ENCODE measurements at places on chromosomes 7 and 10.

DNA sequence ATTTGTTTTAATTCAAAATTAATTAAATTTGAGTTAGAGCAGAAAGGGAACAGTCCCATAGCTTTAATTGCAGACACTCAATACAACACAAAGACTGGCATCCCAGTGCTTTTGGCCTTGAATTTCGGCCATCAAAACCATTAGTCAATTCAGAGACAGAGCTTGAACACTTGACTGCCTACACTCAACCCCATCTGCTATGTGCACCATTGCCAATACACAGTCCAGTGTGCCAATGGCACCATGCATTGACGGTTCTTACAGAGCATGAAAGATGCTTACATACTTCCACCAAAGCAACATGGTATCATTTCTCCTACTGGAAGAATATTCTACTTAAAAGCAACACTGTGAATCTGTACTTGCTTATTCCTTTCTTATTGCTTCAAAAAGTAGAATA, 43.6 kb upstream of the LRRTM3 start:
- DNase-seq = no peak

DNA sequence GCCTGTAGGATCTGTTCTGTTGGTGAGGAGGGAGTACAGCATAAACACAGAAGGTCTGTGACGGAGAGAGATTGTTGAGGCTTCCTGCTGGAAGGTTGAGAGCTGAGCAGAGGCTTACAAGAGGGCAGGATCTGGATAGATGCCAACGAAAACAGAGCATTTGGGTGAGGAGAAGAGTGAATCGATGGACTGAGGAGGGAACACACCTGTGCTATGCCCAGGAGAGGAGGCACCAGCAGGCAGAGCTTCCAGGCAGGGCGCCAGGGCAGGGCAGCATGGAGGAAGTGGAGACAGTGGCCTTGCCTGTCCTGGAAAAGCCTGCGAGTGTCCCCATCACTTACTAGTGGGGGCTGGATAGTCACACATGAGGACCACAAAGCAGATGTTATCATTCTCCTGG, 282.9 kb downstream of the PAXIP1 start:
- DNase-seq = no peak

GRCh38 chr7:16357921-16358320, 63.4 kb downstream of the CRPPA start:
- DNase-seq = no peak

DNA sequence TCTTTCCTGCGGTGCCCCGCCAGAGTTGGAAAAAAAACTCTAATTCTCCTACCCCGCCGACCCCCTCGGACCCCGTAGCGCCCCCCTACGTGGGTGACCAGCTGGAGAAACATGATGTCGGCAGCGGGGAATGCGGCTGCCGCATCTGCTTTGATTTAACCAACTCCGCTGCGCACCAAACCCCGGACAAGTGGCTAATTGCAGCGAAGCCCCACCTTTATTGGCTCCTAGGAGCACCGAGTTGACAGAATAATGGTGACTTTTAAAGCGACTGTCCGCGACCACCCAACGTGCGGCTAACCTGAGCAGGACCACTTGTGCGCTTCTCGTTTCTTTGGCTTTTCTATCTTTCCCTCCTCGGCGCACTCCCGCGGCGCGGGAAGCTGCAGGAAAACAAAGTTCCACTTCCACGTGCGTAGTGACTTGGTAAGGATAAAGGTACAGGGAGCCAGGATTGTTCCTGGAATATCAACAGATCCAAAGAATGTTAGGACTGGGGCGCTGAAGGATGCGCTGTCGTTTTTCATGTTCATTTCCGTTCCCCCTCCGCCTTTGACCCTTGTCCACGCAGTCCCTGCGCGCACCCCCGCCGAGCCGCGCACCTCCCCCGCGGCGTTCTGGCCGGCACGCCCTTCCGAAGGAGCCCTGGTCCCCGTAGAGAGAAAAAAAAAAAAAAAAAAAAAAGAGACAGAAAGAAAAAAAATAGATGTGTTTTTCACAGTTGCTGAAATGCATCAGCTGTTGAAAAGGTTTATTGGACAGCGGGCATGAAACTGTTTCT, 1.4 kb downstream of the WNT16 start:
- DNase-seq = no peak

- no peak for DNase-seq
Measured at GRCh38 chr10:89047397-89047796, 56.8 kb downstream of the FAS start.

DNA sequence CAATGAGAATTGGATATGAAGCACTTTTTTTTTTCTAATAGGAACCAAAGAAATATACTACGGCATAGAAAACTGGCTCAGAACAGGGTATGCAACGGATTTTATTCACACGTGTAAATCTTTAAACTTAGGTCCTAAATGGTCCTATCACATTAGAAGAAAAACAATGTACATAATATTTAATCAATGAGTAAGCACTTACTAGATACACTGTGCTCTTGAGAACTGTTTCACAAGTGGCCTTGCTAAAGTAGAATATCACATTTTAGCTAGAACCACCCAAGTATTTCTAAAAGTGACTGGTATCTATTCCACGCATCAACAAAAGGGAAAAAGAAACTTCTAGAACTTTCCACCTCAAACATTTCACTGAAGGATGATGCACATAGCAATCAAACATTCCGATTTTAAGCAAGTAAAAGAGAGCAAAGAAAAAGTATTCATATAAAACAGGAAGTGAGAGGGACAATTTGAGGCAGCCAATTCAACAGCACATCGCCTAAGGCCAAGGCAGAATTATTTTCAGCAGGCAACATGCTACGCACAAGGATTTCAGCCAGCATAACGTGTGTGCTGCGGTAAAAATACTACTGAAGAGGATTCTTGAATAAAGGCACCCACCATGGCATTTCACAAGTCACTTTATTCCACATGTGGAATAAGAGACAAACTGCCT, 55.8 kb downstream of the PARD3 start:
- no peak for DNase-seq

- no peak for DNase-seq
Measured at GRCh38 chr7:38548605-38549004, 82.6 kb downstream of the AMPH start.

DNA sequence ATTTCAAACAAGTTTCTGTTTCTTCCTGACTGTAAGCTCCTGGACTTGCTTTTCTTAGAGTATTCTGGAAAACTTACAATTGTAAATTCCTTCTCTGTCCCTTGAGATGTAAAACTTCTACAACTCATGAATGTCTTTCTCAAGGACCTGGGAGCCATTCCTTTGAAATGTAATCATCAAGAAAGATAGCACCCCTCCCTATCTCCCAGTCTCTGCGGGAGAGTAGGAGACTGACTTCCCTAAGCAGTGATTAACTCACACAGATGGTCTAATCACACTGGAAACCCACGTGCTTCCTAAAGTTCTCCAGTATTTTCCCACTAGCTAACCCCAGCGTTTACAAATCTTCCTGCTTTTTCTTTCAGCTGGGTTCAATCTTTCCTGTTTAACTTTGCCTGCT, 549.4 kb downstream of the SORCS1 start:
- no peak for DNase-seq

DNA sequence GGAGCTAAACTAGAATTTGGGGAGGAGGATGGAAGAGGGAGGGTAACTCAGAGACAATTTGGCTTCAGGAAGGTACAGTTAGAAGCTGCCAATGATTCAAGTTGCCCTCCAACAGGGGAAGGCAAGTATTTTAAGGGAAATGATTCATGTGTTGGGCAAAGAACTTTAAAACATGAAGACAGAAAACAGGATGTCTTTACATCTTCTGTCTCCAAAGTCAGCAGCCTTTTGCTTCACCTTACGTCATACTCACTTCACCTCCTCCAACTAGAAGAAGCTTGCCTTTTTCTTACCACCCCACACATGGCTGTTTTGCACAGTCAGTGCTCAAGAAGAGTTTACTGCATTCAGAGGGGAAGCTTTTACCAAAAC, 36.1 kb downstream of the PPP1R3C start:
- DNase-seq = no peak

- DNase-seq = no peak
Measured at GRCh38 chr7:48933549-48934085, 9.3 kb downstream of the CDC14C start.

DNA sequence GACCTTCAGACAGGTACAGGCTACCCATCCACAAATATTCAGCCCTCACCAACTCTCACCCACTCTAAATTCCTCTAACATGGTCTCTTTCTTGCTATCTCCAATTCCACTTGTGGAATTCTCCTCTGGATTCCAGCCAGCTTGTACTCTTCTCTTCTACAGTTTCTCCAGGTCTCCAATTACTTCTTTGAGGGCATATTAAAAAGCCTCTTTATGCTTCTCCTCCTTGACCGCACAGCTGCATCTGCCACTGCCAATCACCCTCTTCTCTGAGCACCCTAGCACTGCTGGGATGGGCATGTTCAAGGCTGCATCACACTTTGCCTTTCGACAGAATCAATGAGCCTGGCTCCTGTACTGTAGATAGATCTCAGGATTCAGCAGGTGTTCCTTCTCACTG, 101.5 kb upstream of the ANKRD1 start:
- DNase-seq = no peak

DNA sequence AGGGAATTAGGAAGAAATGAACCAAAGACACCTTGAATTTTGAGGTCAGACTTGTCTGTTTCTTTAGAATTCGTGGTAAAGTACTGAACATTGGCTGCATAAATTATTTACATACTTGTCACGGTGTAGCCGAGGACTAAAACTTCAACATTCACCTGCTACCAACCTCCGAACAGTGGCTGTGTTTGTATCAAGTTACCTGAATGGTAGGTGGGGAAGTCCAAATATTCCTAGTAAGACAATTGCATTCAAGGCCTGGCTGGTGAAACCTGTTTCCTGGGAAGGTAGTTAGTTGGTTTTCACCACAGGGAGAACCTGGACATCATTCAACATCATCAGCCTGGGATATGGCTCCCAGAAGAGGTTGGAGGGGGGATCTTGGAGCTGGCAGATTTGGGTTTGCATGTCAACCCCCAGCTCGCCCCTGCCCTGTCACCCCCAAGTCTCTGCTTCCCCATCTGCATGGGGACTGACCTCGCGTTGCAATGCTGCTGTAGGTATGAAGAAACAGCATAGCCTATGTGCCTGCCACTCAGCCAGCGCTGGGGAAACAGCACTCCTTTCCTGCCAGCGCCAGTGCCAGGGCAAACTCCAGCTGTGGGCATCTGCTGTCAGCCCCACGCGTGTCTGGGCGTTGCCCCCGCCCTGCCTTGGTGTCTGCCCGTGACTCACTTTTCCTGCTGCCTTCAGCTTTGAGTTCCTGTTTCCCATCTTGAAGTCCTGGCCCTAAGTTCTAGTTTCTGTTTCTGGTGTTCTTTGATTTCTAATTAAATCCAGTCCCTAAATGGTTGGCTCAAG, 12.7 kb upstream of the LARP4B start:
- no peak for DNase-seq

DNA sequence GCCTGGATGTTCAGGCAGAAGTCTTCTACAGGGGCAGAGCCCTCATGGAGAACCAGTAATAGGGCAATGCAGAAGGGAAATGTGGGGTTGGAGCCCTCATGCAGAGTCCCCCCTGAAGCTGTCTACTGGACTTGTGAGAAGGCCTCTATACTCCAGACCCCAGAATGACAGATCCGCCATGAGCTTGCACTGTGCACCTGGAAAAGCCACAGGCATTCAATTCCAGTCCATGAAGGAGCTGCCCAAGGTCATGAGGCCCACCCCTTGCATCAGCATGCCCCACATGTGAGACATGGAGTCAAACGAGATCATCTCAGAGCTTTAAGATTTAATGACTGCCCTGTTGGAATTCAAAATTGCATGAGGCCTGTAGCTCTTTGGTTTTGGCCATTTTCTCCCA, 4.9 kb upstream of the ZNF679 start:
- no peak for DNase-seq

GRCh38 chr10:34141032-34141680, 673.9 kb downstream of the PARD3 start:
- DNase-seq = no peak

- no peak for DNase-seq
Measured at GRCh38 chr7:141785706-141786552, 4.1 kb upstream of the TAS2R5 start.

DNA sequence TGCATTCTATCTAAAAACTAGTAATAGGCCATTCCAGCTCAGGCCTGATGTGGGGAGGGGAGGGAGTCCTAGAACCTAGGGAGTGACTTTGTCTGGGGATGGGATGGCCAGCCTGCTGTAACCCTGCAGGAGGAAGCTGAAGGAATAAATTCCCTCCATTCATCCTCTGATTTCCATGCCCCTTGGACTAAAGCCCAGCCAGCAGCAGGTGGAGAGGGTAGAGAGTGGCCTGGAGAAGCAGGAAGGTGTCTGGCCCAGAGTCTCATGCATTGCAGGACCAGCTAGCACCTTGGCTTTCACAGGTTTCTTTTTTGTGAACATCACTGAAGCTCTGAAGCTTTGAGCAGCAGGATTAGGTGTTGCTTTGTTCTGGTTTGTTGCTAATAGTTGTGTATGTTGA, 32.8 kb upstream of the CDH23 start:
- DNase-seq = no peak

DNA sequence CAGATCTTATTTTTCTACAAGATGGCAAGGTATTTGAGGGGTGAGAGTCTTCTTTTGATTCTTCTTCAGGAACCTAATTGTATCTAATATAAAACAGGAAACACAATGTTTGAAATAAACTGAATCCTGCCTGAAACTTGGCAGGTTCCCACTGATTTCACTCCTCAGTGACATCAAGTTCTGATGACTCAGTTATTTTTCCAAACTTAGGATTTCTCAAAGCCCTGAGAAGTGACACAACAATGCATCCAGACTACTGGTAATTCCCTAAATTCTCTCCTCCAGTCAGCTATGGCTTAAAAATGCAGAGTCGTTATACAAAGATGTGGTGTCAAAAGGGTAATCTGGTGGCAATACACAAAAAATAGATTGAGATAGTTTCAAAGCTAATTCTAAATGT, 80.9 kb downstream of the ABLIM1 start:
- no peak for DNase-seq

DNA sequence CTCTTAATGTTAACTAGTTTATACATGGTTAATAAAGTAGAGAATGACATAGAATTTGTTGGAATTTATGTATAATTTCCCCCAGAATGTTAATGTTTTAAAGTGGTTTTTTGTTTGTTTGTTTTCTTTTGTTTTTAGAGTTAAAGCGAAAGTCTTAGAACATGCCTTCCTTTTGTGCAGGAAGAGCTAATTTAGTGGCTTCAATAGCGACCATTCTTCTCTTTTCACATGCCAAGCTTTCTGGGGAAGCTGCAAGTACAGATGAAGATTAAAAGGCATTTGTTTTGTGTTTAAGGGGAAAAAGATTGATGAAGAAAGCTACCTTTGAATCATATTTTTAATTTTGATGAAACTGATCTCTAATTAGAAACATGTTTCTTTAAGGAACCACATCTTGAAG, 256.3 kb upstream of the CSTF2T start:
- no peak for DNase-seq

GRCh38 chr10:131084791-131085090, 226.8 kb downstream of the TCERG1L start:
- no peak for DNase-seq

Measured in progenitor cell of endocrine pancreas (in vitro differentiated cells).